Suprapubic skin (tissue), 4 donors: ENCODE measurements at places on chromosomes 2 and 18. TPM values are rescaled to one million over a fixed set of nuclear protein-coding genes. Genes with fewer than 3 reads are reported as not detected.

NT5C1B gene
- not detected for total RNA-seq

LIMS1 gene
- 57.7 TPM for total RNA-seq

COL3A1 gene
- 72.2 TPM for total RNA-seq

ARHGAP28 gene
- total RNA-seq: 2.5 TPM

DNA sequence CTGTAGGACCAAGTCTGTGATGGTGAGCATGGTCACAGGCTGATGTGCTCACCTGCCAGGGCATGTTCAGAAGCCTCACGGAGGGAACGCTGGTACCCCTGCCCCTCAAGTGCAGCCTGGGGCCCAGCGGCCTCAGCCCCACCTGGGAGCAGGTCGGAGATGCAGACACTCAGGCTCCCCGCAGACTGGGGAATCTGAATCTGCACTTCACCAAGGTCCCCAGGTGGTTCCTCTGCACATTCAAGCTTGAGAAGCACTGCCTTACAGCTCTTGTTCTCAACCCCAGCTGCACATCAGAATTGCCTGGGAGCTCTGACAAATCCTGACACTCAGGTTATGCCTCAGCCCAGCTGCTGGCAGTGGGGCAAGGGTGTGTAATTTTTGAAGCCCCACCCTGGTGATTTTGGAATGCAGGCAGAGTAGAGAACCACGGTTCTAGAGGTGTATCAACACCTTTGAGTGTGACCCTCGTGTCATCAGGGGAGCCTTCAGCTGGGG is 54.8 kb downstream of the CRACDL start:
- H3K27ac ChIP-seq: peak overlapping the region; percentile 30
- H3K4me3 ChIP-seq: no peak overlapping the region
- H3K4me1 ChIP-seq: peaks cover 25% of the 10 kb centered on the region
- H3K27me3 ChIP-seq: no peaks in the 10 kb centered on the region
- DNase-seq: no peak

GALNT13 gene
- 0.65 TPM for total RNA-seq

LRRTM1 gene
- total RNA-seq: 0.30 TPM

TCF23 gene
- not detected for total RNA-seq

ORC4 gene
- total RNA-seq: 63.9 TPM

DNA sequence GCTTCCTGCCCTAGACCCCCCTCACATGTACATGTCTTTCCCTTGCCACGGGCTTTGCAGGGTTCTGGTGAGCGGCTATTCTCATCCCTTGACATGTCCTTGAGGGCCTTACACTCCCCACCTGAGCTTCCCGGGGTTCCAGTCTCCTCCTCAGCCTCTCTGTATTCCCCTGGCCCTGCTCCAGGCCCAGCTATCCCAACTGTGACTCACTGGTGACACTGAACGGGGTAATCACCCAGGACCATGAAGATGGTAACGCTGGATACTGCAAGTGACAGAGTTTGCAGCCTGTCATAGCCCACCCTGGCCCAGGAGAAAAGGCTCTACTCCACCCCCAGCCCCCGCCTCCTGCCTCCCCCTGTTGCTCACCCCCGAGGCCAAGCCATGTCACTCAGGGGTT is 27.3 kb downstream of the KIF3C start:
- no peaks in the 10 kb centered on the region for H3K4me1 ChIP-seq
- no peaks in the 10 kb centered on the region for H3K36me3 ChIP-seq
- no peaks in the 10 kb centered on the region for H3K27me3 ChIP-seq
- H3K4me3 ChIP-seq: no peak overlapping the region
- no peak for DNase-seq
- no peak overlapping the region for H3K27ac ChIP-seq

GRCh38 chr2:232419245-232420072 is 12.8 kb downstream of the ALPG start:
- H3K36me3 ChIP-seq: no peaks in the 10 kb centered on the region
- DNase-seq: peak; percentile 76
- peaks cover 97% of the 10 kb centered on the region for H3K27me3 ChIP-seq
- peaks cover 30% of the 10 kb centered on the region for H3K4me1 ChIP-seq

DNA sequence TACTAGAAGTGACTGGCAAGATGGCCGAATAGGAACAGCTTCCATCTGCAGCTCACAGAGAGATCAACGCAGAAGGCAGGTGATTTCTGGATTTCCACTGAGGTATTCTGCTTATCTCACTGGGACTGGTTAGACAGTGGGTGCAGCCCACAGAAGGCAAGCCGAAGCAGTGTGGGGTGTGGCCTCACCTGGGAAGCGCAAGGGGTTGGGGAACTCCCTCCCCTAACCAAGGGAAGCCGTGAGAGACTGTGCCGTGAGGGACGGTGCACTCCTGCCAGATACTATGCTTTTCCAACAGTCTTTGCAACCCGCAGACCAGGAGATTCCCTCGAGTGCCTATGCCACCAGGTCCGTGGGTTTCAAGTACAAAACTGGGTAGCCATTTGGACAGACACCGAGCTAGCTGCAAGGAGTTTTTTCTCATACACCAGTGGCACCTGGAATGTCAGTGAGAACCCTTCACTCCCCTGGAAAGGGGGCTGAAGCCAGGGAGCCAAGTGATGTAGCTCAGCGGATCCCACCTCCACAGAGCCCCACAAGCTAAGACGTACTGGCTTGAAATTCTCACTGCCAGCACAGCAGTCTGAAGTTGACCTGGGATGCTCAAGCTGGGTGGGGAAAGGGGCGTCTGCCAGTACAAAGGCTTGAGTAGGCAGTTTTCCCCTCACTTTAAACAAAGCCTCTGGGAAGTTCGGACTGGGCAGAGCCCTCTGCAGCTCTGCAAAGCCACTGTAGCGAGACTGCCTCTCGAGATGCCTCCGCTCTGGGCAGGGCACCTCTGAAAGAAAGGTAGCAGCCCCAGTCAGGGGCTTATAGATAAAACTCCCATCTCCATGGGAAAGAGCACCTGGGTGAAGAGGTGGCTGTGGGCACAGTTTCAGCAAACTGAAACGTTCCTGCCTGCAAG is 40.1 kb downstream of the PLEK start:
- H3K4me3 ChIP-seq: no peak overlapping the region
- no peak overlapping the region for H3K27ac ChIP-seq
- peaks cover 8% of the 10 kb centered on the region for H3K27me3 ChIP-seq

- H3K27me3 ChIP-seq: no peaks in the 10 kb centered on the region
- no peak for DNase-seq
- H3K27ac ChIP-seq: no peak overlapping the region
- H3K36me3 ChIP-seq: no peaks in the 10 kb centered on the region
- H3K4me3 ChIP-seq: no peak overlapping the region
- peaks cover 2% of the 10 kb centered on the region for H3K4me1 ChIP-seq
Measured at GRCh38 chr2:68388358-68388757, 23.3 kb downstream of the PLEK start.

KCNJ3 gene
- not detected for total RNA-seq

DNA sequence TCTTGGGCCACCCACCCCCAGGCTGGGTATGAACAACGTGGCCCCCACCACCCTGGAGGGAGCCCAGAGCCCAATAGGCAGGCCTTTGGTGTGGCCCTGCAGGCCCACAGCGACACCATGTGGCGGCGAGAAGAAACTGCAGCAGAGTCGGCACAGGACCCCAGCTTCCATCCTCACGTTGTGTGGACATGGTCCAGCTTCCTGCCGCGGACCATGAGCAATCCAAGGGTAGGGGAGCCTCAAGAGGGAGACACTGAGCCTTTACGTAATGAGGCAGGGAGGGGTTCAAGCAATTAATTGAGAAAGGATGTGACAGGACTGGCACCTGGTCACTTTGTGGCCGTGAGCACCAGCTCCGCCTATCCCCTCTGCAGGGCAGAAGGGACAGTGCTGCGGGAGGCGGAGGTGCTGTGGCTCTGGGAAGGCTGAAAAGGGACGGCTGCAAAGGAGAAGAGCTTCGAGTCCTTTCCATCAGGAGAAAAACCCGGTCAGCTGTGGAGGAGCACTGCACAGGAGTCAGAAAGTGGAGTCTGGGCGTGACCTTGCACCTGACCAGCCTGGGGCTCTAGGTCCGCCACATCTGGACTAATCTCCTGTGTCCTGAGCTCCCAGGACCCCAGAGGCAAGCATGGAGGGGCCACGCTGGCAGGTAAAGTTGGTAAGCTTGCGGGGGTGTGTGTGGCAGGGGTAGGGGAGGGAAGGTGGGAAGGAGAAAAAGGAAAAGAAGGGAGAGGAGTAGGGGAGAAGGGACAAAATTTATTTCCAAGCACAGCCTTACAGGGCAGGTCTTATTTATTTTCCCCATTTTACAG is 44.9 kb downstream of the TMEM37 start:
- H3K4me3 ChIP-seq: no peak overlapping the region
- peak; percentile 81 for DNase-seq
- no peaks in the 10 kb centered on the region for H3K27me3 ChIP-seq

CD302 gene
- 13.9 TPM for total RNA-seq

GRCh38 chr2:143334837-143335236 is 205.6 kb downstream of the ARHGAP15 start:
- no peak overlapping the region for H3K27ac ChIP-seq
- H3K36me3 ChIP-seq: no peaks in the 10 kb centered on the region
- H3K4me1 ChIP-seq: no peaks in the 10 kb centered on the region
- H3K27me3 ChIP-seq: no peaks in the 10 kb centered on the region

- no peaks in the 10 kb centered on the region for H3K36me3 ChIP-seq
- peaks cover 20% of the 10 kb centered on the region for H3K4me1 ChIP-seq
- H3K27me3 ChIP-seq: no peaks in the 10 kb centered on the region
- H3K27ac ChIP-seq: no peak overlapping the region
- DNase-seq: no peak
- H3K4me3 ChIP-seq: no peak overlapping the region
Measured at GRCh38 chr18:3346487-3346886, 84.6 kb downstream of the MYL12B start.
